NCI-H2029 (cell line): ENCODE measurements at places on chromosomes 13 and 19.

DNA sequence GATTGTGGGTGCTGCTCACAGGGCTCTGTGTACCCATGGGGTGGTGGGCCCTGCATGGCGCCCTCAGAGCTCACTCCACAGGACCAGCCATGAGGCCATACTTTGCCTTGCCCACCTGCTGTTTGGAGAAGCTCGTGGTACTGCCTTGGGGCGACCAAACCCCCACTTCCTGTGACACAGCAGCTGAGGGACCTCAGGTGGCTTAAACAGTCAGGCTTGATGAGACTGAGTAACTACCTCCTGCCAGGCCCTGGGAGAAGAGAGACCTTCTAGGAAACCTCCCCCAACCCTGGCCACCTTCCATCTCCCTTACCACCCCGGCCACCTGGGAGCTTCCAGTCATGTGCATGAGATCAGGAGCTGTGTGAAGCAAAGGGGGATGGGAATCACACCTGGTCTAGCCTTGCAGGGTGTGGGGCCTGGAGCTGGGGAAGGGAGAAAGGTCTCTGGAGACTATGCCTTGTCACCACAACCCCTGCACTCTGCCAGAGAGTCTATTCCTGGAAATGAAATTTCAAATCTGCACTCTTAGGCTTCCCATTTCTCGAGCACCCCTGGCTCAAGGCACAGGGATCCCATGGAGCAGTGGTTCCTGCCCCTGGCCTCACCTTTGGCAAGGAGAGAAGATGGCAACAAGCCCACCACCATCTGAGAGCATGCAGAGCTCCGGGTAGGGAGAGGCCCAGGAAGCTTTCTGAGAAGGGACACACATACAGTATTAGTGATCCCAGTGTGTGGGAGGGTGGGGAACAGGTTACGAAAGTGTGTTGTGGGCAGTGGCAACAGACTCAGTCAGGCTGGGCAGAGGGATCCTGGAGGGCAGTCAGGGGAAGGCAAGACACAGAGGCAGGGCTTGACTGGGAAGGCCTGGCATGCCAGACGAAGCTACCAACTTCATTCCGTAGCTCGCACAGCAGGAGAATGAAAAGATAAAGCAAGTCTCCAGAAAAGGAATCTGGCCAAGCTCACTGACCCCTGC, 125.0 kb downstream of the URI1 start:
- no peak for DNase-seq

DNA sequence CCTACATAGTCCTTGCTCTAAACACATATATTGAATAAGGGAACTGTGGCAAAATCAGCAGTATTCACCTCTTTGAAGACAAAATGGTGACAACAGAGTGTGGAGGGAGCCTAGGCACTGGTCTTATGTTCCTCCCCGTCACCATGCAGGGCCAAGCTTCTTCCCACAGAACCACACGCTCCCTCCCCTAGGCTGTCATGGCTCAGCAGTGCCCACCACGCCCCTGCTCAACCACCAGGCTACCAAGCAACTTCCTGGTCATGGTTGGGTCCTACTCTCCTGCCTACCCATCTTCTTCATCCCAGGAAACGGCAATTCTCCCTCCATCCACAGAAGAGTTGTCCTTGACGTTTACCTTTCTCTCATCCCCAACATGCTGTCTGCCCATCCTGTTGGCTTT, 126.1 kb downstream of the CRYL1 start:
- DNase-seq: no peak

- no peak for DNase-seq
Observed at GRCh38 chr13:95505265-95505664, 47.3 kb upstream of the CLDN10 start.

DNA sequence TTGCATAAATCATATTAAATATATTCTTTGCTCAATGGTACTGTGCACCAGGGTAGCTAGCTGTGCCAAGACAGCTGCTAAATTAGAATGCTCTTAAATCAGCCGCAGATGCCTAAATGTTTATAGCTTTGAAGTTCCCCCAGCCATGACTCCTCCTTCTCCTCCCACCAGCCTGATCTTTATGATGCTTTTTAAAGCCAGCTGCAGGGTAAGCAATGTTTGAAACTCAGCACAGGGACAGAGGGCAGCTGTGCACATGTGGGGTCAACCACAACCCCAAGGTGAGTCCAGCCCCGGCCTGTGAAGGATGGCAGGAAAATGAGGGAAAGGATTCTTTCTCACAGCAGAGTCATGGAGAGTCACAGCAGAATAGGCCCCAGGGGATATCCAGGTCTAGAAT, 635.7 kb downstream of the UQCRFS1 start:
- DNase-seq: no peak

DNA sequence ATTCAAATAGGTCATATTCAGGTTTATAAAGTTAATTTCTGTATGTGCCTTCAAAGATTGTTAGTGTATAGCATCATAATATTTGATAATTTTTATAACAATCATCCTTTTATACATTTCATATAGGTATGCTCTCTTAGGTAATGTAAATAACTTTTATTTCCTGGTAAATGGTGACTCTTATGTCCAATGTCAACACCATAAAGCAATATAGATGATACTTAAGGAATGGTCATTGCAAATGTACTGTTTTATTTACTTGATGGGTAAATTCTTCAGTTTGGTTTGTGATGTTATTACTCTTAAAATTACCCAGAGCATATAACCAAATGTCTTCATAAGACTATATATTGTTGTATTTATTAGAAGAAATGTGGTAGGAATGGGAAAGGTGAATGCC, 928.7 kb downstream of the PCDH9 start:
- DNase-seq: no peak

GRCh38 chr19:40174092-40174491, 17.1 kb upstream of the MAP3K10 start:
- no peak for DNase-seq

- DNase-seq: no peak
Observed at GRCh38 chr13:106052200-106052767, 483.2 kb downstream of the EFNB2 start.

- DNase-seq: peak; percentile 61
Observed at GRCh38 chr19:2015608-2015950, at the start of gene BTBD2. Gene BTBD2 (minus strand): TSS chr19:2015714. CDS start chr19:2015703, 11 bp downstream.

GRCh38 chr19:55635334-55635717, 5.5 kb upstream of the ZNF580 start:
- no peak for DNase-seq

- DNase-seq: no peak
Observed at GRCh38 chr19:6534451-6535093, 3.7 kb downstream of the TNFSF9 start.

DNA sequence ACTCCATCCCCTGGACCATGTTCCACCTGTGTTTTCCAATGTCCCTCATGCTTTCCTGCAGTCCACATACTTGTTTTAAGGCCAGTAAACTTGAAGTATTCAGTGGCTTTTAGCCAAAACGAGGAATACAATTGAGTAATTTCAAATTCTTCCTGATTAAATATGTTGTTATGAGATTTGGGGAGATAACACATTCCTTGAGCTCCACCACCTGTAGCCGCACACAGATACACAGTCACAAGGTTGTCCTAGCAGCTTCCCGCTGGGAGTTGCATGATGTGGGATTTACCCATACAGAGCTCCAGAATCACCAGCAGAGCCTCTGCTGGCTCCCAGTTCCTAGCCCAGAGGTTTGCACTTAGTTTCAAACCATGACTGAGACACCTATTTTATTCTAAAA, 53.6 kb upstream of the FRY start:
- no peak for DNase-seq

- DNase-seq: no peak
Observed at GRCh38 chr13:111950697-111951096, 116.3 kb upstream of the SOX1 start.

DNA sequence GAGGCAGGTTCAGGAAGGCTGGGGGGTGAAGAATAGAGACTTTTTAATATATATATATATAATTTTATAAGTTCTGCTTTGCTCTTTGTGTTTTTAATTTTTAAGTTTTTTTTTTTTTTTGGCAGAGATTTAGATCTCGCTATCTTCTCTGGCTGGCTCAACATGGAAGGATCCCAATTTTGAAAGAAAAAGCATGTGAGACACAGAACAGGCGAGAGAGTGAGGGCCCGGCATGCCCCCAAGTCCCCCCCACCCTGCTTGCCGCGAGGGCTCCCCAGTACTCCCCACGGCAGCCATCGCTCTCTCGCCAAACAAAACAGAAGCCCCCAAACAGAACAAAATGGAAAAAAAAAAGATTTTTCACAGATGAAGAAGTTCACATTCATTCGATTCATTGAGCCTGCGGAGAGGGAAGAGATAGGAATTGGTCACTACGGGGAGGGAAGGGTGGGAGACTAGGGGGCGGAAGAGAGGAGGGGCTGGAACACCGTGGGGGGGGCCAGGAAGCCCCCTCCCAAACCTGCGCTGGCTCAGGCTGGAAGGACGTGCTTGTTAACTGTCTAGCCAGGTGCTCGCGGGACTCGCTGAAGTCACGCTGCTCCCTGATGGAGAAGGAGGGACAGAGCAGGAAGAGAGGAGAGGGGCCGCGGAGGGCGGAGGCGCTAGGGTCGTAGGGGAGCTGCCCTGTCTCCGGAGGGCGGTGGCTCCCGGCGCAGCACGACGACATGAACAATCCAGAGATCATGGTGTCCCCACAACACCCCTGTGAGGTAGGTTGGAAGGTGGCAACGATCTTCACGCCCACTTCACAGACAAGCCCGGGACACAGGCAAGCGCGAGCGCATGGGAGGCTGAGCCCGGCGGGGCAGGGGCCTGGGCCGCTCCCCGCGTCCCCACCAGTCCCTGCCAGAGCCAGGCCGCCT, 10.6 kb downstream of the KHSRP start:
- no peak for DNase-seq

DNA sequence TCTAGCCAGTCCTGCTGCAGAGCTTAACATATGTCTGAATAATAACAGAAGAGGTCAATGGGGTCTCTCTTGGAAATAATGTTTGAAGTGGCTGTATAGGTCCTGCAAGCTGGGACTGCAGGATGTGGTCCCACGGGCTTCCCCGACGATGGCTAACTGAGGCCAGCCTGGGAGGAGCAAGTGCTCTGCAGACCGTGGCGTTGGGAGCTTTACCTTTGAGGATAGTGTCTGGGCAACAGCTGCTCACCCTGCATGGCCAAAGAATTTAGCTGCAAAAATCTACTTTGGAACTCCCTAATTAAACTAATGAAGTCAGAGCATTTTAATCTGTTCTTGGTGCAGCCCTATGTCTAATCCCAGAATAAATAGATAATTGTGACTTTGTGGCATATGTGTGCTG, 18.2 kb upstream of the AMER2 start:
- DNase-seq: no peak

DNA sequence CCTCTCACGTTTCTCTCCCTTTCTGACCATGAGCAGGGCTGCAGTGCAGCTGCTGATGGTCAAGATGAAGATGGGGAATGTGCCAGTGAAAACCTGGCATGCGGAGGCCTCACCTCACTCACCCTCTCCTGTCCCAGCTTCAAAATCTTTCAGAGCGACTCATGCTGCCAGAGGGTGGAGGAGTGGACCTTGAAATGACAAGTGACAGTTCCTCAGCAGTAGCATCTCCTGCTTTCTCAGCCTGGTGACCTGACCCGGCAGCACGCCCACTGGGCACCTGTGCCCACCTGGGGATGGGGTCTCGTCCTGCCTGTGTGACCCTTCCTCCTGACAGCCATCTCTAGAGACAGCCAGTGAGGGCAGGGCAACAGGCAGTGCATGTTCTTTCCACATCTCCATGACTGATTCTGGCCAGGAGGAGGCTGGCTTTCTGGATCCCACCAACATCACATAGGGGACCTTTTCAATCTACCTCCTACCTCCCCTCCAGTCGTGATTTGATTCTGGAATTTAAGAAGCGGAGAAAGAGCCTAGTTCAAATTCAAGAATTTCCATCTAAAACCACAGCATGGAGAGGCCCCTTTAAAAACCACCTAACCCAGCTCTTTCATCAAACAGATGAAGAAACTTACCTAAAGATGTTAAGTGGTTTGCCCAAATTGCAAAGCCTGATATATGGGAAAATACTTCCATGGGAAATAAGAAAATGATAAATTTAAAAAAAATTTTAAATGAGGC, 45.8 kb downstream of the RFX2 start:
- no peak for DNase-seq

- DNase-seq: no peak
Observed at GRCh38 chr13:90773681-90774080, 573.8 kb upstream of the MIR17HG start.

GRCh38 chr13:71860547-71861138, 6.4 kb downstream of the DACH1 start:
- DNase-seq: no peak

- DNase-seq: no peak
Observed at GRCh38 chr13:32264407-32264806, 50.8 kb downstream of the ZAR1L start.

DNA sequence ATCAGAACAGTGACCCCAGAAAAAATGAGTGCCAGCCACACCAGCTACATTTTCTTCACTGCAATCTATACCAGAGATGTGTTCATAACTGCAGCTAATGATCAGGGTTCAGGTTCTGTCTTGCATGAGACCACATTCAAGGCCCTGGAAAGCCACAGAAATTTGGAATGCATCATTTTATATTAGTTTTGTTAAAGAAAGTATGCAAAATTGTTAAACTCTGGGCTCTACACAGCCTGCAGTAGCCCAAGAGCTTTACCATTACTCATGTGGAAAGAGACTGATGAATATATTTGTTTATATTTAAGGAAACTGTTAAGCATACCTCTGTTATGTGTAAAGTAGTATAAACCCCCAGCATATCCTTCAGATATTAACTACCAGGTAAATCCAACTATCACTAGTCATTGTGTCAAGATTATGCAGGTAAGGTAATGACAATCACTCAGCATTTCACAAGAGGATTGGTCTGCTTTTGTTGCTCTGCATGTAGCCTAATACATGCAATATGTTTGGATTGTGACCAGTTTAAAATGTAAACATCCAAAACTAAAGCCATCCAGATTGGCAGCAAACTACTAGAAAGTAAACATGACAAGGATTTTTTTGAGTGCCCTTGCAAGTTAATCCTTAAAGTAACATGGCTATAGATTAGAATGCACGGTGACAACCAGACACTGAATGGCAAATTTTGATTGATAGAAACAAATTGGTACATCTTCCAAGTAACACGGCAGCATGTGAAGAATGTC, 429.1 kb upstream of the ARGLU1 start:
- DNase-seq: no peak

GRCh38 chr13:49082653-49083536, 107.2 kb downstream of the FNDC3A start:
- DNase-seq: no peak

- peak; percentile 22 for DNase-seq
Observed at GRCh38 chr19:49591731-49592485, 926 bp downstream of the PRR12 start.

GRCh38 chr19:14248578-14249011, 42.6 kb upstream of the ADGRL1 start:
- peak; percentile 45 for DNase-seq

GRCh38 chr19:2551172-2551863, 75.4 kb downstream of the GADD45B start:
- no peak for DNase-seq

- no peak for DNase-seq
Observed at GRCh38 chr13:97321101-97321500, 99.0 kb downstream of the MBNL2 start.

GRCh38 chr19:44552324-44552723, 22.8 kb upstream of the CEACAM20 start:
- peak; percentile 7 for DNase-seq

DNA sequence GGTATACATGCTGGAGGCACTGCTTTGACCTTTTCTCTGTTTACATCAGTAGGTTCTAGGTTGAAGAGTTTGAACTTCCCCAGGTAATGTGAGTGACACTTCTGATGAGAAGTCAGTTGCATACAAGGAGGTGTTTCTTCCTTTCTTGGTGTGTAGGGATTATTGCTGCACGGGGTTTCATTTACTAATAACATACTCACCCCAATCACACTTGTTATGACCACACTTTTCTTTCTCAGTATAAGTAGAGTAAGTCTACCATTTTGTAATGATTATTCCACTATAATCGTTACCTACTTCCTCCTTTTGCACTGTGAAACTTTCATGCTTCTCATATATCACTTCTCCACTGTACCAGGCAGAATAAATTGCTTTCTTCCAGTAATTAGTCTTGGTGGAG, 138.0 kb downstream of the TNFSF13B start:
- no peak for DNase-seq
